Esophagus mucosa (tissue), 1 donor: ENCODE measurements at places on chromosomes 5 and 9. TPM values are rescaled to one million over a fixed set of nuclear protein-coding genes. Genes with fewer than 3 reads are reported as not detected.

DNA sequence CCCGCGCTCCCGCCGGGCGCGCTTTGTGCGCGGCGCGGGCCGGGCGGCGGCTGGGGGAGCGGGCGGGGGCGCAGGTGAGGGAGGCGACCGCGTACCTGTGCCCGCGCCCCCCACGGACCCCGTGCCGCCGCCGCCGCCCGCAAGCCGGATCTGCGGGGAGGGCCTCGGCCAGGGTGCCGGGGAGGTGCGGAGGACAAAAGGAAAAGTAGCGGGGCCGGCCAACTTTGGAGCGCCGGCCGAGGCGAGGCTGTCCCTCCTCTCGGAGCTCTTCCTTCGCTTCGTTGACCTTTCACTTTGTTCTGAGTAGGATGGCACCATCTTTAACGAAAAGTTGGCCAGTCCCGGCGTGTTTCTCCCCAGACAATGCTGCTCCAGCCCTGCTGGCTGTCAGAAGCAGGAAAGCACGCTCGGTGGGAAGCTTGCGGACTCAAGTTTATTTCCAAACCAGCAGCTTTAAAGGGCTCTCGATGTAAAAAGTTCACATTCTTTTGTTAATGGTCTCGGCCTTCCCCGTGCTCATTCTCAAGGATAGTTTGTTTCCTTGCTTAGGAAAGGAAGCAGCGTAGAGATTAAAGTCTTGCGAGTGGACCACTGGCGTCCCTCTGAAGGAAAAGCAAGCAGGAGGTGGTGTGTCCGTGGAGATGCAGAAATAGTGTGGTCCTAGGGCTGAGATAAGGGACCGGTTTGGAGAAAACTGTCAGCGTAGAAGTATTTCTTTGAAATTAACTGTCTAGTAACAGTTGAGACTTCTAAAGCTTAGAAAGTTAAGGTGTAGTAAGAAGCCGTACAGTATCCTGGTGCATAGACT is 639 bp downstream of the EHMT1 start:
- peak; percentile 2 for ATAC-seq

GRCh38 chr5:34570721-34571676 is 85.1 kb upstream of the RAI14 start:
- no peak for ATAC-seq

- peak; percentile 93 for ATAC-seq
Observed at GRCh38 chr9:83544002-83544698, 5.9 kb upstream of the FRMD3 start.

GRCh38 chr5:156420665-156421064 is 93.7 kb downstream of the SGCD start:
- ATAC-seq: no peak

- no peak for ATAC-seq
Observed at GRCh38 chr5:90438100-90438499, 28.5 kb upstream of the CETN3 start.

DNA sequence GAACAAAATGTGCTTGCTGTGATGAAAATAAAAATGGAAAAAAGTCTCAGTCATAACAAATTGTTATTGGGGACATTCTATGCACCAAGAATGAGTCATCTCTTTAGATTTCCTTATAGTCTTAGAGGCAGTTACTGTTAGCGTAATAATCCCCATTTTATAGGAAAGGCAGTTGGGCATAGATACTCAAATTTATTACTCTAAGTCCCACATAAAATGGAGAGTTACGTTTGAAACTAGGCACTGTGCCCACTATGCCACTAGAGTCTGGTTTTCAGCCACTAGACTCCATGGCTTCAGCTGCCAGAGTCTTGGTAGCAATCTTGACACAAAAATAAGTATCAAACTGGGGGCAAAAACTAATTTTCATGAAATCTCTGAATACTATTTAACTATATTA is 317.9 kb upstream of the MEF2C start:
- no peak for ATAC-seq

DNA sequence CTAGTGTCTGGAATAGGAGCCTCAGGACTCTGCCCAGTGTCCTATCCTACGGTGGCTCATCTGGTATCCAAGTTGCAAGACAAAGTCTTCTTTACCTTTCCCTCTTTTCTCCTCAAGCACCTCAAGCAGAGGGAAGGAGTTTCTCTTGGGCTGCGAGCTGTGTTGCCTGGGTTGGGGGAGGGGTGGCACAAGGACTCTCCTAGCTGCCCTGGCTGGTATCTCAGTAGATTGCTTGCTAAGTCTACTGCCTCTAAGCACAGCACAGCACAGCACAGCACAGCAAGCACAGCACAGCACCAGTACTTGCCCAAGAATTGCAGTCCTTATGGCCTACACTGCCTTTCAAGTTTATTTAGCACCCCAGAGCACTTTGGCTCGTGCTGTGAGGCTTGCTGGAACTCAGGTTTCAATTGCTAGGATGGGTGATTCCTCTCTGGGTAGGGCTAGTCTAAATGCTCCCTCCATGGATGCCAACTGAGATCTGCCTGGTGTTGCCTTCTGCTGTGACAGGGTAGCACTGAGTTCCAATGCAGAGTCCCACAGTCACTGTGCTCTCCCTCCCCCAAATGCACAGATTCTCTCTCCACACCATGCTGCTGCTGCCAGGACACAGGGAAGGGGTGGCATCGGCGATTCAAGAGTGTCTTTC is 213.1 kb upstream of the POU5F2 start:
- no peak for ATAC-seq

- no peak for ATAC-seq
Observed at GRCh38 chr5:41870627-41871048, 413 bp upstream of the OXCT1 start.

GRCh38 chr5:54912021-54912420 is 73.4 kb downstream of the ESM1 start:
- ATAC-seq: no peak

DNA sequence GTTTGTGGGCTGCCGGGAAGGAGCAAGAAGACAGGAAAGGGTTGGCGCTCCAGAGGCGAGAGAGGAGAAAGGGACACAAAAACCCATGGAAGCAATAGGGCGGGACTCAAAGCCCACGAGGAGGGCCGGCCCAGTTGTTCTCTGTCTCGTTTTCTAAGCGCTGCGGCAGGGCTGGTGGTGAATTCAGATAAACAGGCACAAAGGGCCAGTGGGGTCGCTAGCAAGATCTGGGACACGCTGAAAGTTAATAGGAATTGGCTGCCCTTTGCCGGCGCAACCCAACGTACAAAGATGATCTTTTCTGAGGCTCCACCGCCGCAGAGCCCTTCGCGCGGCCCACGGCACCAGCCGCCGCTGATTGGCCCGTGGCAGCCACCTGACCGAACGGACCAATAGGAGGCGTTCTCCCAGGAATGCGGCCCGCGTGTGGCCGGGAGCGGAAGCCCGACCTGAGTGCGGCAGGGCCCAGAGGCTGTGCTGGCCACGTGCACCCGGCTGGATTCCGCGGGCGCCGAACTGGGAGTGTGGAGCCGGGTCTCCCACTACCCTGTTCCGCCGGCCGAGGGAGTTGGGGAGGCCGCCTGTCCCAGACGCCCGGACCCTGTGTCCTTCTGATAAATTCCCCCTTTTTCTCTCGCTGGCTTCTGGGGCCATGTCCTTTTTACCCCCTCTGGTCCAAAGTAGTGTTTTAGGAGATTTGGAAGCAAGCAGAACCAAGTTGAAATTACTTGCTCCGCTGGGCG is 16.8 kb upstream of the NSD1 start:
- ATAC-seq: peak; percentile 84

EGR1 gene
- total RNA-seq: 35.1 TPM

ALDH1A1 gene
- 3.3 TPM for total RNA-seq

RNF183 gene
- 4.2 TPM for total RNA-seq

NIPAL4 gene
- 31.2 TPM for total RNA-seq

ARL14EPL gene
- not detected for total RNA-seq

CDKN2B gene
- total RNA-seq: 75.6 TPM
